ENCODE measurements at places on chromosomes 2 and 18.
A peak's percentile ranks its signal among the peaks of the same experiment; 100 is the strongest.

DNA sequence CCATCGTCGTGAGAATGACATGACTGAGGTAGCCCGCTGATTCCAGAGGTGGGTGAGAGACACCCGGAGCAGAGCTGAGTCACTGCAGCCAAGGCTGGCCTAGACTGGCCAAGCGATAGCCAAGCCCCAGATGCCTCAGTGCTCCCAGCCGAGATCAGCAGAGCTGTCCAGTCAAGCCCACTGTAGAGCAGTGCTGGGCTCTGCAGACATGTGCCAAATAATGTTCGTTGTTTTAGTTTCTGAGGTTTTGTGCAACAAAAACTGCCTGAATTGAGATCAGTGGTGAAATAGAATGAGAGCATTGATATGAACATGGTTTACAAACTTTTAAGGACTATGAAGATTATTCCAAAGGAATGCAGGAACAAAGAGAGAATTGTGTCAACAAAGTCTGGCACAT is 42.1 kb downstream of the INSIG2 start:
- no peak for DNase-seq

DNA sequence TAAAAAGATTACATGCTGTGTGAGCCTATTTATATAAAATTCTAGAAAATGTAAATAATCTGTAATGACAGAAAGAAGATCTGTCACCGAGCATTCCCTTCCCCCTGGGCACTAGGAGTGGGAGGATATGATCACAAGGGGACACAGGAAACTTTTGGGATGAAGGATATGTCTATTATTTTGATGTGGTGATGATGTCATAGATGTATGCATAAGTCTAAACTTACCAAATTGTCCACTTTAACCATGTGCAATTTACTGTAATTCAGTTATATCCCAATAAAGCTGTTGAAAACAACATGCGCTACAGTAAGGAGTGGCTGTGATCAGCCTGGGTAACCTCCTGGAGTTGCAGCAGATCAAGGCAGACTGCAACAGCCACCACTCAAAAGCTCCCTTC is 148.9 kb downstream of the ZBTB7C start:
- DNase-seq: no peak

GRCh38 chr2:16466821-16467151 is 198.8 kb downstream of the CYRIA start:
- no peak for DNase-seq

DNA sequence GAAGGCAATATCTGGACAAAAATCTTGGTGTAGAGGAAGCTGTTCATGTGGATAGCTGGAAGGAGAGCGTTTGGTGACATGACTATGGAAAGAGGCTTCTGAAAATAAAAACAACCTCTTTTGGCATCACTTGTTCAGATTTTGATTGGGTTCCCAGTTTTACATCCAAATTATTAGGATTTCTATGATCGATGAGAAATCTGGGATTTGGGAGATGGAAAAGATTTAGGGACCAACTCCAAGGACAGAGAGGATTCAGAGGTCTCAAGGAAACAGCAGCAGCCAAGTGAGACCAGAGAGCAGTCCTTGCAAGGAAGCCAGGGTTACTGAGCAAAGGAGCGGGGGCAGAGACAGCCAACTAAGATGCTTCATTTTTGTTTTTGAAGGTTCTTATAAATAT is 441.7 kb downstream of the TRIB2 start:
- no peak for DNase-seq

DNA sequence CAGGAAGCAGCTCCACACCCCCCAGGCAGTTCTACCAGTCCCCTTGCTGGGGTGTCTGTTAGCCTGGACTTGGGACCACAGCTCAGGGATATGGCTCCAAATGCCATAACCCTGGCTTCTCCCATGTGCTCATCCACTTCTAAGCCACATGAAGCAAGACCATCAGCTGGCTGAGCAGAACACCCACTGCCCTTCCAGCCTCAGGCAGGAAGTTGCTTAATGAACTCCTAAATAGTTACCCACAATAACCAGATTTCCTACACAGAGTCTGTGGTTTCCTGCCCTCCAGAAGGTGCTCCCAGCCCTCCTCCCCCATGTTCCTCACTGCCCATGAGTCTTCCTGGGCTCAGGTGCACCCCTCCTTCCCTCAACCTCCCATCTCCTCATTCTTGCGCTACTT is 98.3 kb upstream of the EPC2 start:
- no peak for DNase-seq

- no peak for DNase-seq
Measured at GRCh38 chr2:26054598-26055348, 20.9 kb downstream of the RAB10 start.

DNA sequence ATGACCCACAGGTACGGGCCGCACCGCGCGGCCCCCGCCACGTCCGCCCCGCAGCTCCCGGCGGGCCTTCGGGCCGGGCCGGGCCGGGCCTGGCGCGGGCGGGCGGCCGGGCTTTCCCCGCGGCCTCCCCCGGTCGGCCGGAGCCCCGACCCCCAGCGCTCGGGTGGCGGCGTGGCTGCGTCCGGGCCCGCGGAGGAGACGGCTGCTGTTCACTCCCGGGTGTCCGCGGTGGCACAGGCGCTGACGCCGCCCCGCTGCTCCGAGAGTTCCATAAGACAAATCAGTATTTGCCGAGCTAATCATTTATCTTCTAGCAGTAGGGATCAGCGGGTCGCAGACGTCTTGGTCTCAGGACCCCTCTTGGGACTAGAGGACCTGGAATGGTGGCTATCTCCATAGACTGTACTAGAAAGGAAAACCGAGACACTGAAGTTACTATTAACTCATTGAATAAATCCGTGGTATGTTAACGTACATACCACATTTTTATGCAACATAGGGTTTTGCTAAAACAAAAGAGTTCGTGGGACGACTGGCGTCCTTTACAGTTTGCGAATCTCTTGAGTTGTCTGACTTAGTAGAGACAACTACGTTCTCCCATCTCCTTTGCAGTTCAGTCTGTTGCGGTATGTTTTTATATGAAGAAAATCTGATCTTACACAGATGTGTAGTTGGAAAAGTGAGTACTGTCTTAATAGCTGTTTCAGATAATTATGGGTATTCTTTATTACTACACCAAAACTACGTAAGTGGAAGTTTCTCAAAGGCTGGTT is 500 bp downstream of the LIMS1 start:
- no peak for DNase-seq

- no peak for DNase-seq
Measured at GRCh38 chr2:143258126-143258892, 129.1 kb downstream of the ARHGAP15 start.

DNA sequence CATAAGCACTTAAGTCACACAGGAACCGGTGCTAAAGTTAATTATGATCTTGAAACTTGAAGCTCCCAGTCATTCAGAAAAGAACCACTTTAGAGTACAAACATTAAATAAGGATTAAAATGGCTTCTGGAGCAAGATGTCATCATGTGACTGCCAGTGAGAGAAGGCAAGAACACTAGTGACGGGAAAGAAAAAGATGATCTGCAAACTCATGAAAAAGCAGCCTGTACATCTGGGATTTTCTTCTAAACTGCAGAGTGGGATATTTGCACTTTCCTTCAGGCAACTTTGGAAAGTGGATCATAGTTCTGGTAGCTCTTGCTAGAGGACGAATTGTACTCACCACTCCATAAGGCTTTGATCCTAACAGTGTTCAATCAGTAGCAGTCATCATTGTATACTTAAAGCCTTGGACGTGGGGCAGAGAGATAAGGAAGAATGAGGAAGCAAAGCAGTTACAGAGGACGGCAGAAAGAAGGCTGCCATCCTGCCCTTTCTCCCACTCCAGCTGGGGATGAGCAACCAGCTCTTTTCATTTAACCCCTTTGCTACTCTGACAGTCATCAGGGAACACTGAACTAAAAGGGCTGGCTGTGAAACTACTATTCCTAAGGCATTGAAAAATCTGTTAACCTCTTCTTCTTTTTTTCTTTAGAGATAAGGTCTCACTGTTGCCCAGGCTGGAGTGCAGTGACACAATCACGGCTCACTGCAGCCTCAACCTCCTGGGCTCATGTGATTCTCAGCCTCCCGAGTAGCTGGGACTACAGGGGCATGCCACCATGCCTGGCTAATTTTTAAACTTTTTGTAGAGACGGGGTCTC is 18.1 kb downstream of the ABHD3 start:
- DNase-seq: no peak

GRCh38 chr2:20675701-20676352 is 8.9 kb downstream of the GDF7 start:
- no peak for DNase-seq

GRCh38 chr18:5196253-5197031 is 615 bp downstream of the AKAIN1 start:
- no peak for DNase-seq

DNA sequence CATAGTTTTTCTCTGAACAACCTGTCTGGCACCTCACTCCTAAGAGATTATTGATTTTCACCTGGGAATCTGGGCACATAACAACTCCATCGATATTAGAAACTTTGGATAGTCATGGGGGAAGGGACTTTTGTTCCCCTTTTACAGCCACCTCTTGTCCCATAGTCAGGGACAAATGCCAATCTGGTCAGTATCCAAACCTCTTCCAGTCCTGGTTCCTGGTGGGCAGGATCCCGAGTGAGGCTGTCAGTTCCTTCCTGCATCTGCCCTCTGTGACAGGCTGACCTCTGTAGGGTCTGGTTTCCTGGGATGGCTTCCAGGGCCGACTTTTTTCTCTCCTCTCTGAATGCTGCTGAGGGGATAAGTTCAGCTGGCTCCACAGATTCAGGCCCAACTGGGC is 11.0 kb downstream of the KIF5C start:
- DNase-seq: no peak

DNA sequence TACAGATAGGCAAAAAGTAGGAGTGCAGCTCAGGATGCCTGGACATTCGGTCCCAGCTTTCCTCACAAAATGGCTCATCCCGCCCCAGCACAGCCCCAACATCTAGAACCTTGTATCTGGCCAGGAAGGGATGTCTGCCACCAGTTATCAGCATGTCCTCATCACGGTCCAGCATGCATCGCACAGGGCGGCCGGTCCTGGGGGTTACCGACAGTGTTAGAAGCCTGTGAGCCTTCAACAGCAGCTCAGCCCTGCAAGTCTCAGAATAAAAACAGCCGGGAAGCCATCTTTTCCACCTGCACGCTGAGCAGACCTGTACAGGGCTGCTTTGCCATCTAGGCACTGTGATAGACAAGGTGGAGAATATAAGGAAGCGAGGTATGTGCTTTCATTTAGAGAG is 49.2 kb downstream of the XDH start:
- DNase-seq: no peak

- DNase-seq: no peak
Measured at GRCh38 chr18:48946329-48946835, 4.4 kb downstream of the SMAD7 start.

GRCh38 chr2:234137400-234138014 is 87.0 kb downstream of the SPP2 start:
- peak; percentile 75 for DNase-seq

DNA sequence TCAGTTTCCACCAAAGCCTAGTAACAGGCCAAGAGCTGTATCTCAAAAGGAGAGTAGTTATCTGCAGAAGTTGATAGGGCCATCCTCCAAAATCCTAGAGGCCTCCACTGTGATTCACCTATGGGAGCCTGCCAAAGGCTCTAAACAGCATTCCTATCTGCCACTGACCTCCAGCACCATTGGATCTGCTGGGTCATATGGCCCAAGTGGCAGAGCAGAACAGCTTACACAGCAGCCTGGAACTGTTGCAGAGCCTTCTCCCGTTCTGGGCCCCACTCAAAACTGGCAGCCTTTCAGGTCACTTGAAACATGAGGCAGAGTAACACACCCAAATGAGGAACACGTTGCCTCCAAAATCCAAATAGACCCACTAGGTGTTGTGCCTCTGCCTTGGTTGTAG is 345.2 kb upstream of the RND3 start:
- DNase-seq: no peak

GRCh38 chr18:28151434-28151833 is 25.5 kb downstream of the CDH2 start:
- DNase-seq: no peak

DNA sequence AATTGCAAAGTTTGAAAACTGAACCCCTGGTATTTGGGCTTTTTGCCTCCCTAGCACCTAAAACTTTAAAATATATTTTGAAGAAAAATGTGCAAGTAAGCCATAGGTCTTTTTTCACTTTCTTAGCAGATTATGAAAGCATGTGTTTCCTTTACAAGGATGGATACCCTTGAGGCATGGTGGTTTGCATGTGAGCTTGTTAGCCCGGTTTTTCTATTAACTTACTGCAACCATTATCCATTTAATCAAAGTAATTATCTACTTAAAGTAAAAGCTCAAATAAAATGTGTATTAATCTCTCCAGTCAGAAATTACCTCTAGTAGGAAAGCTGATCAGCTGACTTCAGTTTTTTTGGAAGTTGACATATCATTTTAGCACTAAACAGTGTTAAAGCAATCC is 140.6 kb downstream of the EML6 start:
- DNase-seq: no peak

- DNase-seq: peak; percentile 24
Measured at GRCh38 chr2:145617906-145618305, 1098.0 kb upstream of the ZEB2 start.

DNA sequence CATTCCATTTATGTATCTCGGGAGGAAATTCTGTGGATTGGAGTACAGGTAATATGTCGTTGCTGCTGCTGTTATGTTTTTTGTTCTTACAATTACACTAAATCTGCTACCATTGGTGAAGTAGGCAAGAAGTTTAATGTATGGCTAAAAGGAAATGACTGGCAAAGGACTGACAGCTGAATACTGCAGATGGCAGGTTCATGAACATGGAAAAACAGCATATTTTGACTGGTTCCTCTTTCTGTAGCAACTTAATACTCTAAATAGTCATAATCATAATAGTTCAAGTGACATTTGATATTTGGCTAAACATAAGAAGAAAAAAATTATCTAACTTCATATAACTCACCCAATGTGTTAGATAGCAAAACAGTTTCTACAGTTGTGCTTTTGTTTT is 84.5 kb upstream of the PGAP1 start:
- DNase-seq: no peak

- DNase-seq: no peak
Measured at GRCh38 chr2:43218702-43219382, 7.6 kb downstream of the ZFP36L2 start.

- no peak for DNase-seq
Measured at GRCh38 chr2:187580462-187581124, 26.4 kb upstream of the TFPI start.

DNA sequence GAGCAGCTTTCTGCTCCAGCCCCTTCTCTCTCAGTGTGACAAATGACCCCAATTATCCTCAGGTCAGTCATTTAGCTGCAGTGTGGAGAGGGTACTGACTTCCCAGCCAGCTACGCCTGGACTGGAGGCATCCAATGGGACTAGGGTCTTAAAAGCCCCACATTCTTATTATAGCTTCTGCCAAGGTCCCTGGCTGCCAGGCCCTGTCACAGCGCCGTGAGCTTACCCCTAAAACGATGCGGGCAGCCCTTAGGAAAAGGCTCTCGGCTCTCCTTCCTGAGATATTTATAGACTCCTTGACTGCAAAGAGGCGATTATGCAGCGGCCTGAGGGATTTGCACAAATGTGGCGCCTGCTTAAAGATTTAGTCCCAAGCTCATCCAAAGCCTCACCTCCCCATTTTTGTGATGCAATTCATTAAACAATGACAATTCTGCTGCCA is 69.2 kb upstream of the EDAR start:
- no peak for DNase-seq

DNA sequence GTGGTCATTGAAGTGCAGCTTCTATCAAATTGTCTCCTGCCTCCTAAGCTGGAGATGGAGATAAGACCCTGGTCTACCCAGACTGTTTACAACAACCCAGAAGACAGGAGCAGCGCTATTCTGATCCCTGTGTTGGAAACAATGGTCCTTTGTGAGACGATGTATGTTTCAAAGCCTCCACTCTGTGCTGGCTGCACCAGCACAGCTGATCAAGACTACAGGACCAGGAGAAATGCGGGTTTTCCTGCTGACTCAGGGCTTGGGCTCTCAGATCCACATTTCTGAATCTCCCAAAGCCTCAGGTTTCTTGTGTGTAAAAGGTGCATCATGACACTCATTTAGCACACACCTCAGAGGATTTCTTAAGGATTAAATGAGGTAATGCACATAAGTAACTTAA is 92.0 kb downstream of the POU3F3 start:
- no peak for DNase-seq

Measured in epithelial cell of prostate (primary cell).